Activated naive CD4-positive, alpha-beta T cell (primary cell): ENCODE measurements at places on chromosomes 5 and 9.

DNA sequence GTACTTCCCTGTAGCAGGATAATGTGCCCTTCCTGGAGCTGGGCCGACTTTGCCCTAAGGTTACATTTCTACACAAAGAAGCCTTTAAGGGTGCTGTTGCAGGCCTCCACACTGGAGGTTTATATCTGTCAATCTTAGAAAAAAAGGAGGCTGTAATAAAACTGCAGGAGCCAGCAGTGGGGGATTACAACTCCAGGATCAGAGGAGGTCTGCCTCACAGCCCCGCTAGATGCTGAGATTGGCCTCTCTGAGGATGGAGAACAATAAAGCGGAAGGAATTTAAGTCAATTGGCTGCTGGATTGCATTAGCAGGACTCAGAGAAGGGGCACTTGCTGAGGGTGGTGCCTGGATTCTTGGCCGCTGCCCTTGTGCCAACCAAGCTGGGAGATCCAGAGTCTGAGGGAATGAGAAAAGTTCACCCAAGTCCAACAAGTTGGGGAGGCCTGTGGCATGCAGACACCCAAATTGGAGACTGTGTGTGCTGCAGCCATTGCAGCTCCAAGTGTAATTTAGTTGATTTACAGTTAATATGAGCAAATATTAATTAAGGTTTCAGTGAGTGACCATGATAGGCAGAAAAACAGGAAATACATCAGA is 99.0 kb upstream of the SSBP2 start:
- no peak for DNase-seq

DNA sequence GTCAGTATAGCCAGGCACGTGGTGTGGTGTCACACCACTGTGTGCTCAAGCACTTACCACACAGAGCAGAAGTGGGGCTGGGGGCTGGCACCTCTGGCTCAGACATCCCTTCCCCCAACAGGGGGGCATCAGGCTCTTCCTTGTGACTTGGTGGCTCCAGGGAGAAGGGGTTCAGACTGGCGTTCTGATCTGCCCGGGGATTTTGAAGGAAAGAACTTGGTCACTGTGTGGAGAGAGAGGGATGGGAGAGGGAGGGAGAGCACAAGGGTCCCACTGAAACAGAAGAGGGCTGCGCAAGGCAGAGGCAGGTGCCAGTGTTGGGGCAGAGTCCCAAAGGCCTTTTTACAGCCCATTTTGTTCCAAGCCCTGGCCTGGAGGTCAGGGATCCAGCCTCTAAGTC is 109.7 kb upstream of the ALDH1B1 start:
- no peak for DNase-seq

DNA sequence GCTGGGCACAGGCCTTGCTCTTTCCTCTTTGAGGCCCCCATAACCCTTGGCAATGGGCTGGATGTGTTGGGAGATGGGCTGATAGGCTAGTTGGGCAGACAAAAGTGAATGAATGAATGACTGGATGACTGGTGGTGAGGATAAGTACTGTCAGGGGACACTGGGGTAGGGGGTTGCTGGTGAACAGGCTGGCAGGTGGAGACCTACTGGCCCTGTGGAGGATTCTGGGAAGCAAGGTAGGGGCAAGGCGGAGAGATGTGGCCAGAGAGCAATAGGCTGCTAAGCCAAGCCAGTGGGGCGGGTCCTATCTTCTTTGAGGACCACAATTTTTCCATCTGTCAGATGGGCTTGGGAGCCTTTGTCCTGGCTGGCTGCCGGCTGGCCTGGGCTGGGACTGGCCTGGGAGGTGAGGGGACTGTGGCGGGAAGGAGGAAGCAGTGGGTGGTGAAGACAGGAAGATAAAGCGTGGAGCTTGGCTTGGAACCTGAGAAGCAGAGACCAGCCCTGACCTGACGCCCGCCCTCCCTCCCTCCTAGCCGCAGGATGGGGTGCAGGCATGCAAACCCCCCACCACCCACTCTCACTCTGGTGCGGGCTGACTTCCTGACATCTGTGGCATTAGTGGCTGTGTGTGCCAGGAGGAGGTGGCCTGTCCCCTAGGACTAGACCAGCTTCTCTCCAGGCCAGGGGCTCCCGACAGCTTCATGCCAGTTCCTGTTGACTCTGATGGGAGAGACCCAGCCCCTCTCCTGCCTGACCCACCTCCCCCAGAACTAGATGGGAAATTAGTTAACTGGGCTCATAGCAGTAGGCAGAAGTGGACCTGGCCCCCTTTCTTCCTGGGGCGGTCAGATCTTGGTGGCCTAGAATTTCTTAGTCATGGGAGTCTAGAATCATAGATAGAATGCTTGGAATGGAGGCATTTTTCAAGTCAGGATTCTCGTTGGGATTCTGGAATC is 9.5 kb downstream of the CXXC5 start:
- DNase-seq, result no peak

DNA sequence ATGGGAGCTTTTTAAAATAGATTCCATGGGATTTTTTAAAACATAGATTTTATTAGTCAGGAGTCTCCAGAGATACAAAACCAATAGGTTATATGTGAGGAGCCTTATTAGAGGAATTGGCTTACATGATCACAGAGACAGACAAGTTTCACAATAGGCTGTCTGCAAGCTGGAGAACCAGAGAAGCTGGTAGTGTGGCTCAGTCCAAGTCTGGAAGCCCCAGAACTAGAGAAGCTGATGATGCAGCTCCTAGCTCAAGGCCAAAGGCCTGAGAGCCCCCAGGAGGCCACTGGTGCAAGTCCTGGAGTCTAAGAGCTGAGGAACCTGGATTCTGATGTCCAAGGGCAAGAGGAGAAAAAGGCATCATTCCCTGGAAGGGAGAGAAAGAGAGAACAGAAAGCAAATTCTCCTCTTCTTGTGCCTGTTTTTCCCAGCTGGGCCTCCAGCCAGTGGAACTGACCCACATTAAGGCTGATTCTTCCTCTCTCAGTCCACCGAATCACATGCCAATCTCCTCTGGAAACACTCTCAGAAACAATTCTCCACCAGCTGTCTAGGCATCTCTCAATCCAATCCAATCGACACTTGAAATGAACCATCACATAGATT is 59.3 kb downstream of the AHRR start:
- DNase-seq, result no peak

- no peak for DNase-seq
These were observed 29.5 kb downstream of the ZFYVE16 start for GRCh38 chr5:80437326-80437725.

GRCh38 chr5:123035918-123036390 is 571 bp downstream of the PPIC start:
- DNase-seq, result no peak
